ENCODE measurements at places on chromosomes 5 and 9. TPM values are rescaled to one million over a fixed set of nuclear protein-coding genes. Genes with fewer than 3 reads are reported as not detected.

GRCh38 chr5:31731710-31732301 lies 92.9 kb downstream of the PDZD2 start:
- H3K27me3 ChIP-seq: no peaks in the 10 kb centered on the region
- H3K4me1 ChIP-seq: no peaks in the 10 kb centered on the region
- no peak overlapping the region for H3K27ac ChIP-seq
- H3K4me3 ChIP-seq: no peak overlapping the region
- DNase-seq: no peak
- no peaks in the 10 kb centered on the region for H3K36me3 ChIP-seq

DNA sequence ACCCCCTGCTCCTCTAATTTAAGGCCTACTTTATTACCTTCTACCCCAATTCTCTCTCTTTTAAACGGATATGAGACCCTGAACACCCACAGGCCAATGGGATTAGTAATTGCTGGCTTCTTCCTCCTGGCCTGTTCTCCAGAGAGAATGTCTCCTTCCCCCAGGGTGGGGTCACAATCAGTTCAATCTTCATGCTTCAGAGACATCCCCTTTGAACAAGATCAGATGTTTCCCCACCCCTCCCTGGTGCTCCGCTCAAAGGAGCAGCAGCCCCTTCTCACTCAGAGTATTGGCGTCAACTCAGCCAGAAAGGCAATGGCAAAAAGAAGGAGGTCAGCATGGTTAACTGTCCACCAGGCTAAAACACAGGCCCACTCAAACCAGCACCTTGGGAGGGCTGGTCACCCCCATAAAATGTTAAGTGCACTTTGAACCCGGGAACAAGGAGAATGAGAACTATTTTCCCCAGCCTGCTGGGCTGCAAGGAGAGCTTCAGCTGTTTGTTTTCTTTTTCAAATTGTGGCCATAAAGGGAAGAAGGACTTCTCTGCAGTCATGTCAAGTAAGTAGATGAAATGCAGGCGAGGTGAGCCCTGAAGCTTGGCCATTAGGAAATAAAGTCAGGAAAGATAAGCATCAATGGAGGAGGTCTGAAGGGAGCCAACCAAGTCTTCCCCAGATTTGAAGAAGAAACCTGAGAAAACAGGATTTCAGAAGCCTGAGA lies 20.1 kb downstream of the LHFPL2 start:
- peaks cover 8% of the 10 kb centered on the region for H3K27me3 ChIP-seq
- no peak overlapping the region for H3K4me3 ChIP-seq
- no peaks in the 10 kb centered on the region for H3K4me1 ChIP-seq
- no peak for DNase-seq
- no peaks in the 10 kb centered on the region for H3K36me3 ChIP-seq

The PHYHD1 gene
- 1.9 TPM for total RNA-seq

DNA sequence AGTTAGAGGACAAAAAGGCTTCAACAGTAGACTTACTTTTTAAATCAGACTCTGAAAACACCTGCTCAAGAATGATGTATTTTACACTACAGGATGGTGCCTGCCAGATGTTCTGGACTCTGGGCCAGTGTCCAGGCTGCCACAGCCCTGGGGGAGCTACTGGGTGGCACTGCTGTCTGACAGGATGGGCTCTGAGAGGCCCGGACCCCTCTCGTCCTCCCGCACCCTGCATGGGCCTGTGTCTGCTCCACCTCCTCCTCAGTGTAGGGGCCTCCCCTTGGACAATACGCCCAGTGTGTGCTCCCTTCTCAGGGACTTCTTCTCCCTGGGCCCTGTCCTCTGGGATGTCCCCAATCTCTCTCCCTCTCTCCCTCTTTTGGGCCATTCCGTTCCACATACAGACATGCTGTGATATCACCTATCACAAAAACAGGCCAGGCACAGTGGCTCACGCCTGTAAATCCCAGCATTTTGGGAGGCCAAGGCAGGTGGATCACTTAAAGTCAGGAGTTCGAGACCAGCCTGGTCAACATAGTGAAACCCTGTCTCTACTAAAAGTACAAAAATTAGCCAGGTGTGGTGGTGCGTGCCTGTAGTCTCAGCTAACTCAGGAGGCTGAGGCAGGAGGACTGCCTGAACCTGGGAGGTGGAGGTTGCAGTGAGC lies 23.4 kb downstream of the GFPT2 start:
- DNase-seq: no peak
- no peak overlapping the region for H3K4me3 ChIP-seq
- no peak overlapping the region for H3K27ac ChIP-seq
- H3K36me3 ChIP-seq: no peaks in the 10 kb centered on the region
- H3K27me3 ChIP-seq: peaks cover 5% of the 10 kb centered on the region
- no peaks in the 10 kb centered on the region for H3K4me1 ChIP-seq

The FOXD4L6 gene
- 0.21 TPM for total RNA-seq

GRCh38 chr5:132013711-132014110 lies 2.3 kb upstream of the ACSL6 start:
- H3K36me3 ChIP-seq: no peaks in the 10 kb centered on the region
- peaks cover 40% of the 10 kb centered on the region for H3K4me1 ChIP-seq
- no peak overlapping the region for H3K27ac ChIP-seq

DNA sequence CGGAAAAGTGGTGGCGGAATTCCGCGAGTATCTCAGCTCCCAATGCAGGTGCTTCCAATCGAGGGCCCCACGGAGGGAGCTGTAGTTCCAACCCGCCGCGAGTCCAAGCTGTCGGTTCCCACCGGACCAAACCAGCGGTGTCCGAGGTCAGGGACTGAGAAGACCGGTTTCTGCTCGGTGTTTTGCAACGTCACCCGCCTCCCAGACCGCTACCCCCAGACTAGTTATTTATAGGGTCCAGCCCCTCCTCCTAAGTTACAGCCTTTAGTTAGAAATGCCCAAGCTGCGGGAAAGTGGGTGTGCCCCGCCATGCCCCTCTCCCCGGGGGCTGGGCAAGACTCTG lies 677 bp upstream of the MYORG start:
- DNase-seq: no peak
- H3K27me3 ChIP-seq: no peaks in the 10 kb centered on the region
